ENCODE measurements at places on chromosomes 2 and 18.

DNA sequence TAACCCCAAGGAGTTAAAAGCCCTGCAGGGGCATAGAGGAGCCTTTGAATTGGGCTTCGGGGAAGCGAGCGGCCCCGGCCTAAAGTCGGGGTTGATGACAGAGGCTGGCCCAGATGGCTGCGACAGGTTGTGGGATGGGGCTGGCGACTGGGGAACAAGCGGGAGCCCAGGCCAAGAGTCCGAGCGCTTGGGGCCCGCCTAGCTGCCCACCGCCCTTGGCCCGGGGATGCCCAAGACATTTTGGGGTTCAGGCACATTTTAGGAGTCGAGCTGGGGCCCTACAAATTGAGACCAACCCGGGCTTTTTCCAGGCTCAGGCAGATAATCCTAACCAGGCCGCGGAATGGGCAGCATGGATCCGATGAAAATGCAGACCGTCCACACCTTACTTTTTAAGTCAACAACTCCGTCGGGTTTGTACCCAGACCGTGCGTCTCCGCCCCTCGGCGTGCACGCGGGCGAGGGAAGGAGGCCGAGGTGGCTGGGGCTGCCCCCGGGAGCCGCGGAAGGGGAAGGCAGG, 507 bp downstream of the RTKN start:
- DNase-seq: no peak

- DNase-seq: no peak
Measured at GRCh38 chr2:147088871-147089270, 756.0 kb upstream of the ACVR2A start.

DNA sequence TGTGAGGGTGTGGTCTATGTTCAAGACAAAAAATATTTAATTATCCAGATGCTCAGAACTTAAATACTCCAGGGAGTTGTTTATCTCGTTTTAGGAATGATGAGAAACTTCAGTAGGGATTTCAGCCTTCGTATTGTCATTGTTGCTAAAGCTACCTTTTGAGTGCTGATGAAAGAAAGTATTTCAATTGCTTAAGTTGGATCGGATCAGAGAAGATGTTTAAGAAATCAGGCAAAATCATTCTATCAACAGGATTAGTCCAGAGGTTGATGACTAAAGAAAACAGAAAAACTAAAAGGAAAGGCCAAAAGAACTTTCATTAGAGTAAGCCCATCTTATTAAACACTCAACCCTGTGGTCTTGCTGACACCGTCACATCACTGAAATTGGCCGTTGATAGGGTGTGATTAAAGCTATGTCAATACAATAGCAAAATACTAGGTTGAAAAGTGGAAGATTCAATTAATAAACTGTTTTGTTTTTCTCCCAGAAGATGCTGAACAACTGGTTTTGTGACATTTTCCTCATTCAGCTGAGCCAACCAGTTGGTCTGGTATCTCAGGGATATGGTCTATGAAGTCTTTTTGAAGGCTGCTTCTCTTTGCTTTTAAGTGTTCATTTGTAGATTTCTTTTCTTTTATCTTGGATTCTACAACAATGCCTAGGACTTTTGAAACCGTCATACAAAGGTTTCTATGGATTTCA, 551.7 kb downstream of the SLC4A3 start:
- no peak for DNase-seq

DNA sequence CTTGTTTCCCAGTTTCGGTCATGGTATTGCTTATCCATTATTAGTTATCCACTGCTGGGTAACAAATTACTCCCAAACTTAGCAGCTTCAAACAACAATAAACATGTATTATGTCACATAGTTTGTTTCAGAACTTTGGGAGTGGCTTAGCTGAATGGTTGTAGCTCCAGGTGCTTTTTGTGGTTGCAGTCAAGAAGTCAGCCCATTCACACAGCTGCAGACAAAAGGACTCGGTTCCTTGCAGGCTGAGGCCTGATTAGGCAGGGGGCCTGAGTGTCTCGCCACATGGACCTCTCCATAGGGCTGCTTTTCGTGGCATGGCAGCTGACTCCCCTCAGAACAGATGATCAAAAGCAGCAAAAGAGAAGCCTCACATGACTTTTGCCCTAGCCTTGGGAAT, 58.2 kb upstream of the ITGA4 start:
- DNase-seq: no peak

- no peak for DNase-seq
Measured at GRCh38 chr2:429575-430254, 141.8 kb upstream of the ALKAL2 start.

- DNase-seq: no peak
Measured at GRCh38 chr2:26848336-26849055, 564 bp downstream of the DPYSL5 start.

DNA sequence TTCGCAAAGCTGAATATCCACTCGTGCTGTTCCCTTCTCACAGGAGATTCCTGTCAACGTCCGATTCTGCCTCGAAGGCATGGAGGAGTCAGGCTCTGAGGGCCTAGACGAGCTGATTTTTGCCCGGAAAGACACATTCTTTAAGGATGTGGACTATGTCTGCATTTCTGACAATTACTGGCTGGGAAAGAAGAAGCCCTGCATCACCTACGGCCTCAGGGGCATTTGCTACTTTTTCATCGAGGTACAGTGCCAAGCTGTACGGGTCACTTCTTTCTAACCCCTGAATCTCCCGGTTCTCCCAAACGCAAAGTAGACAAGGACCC, 14.6 kb downstream of the CNDP2 start:
- DNase-seq: no peak

DNA sequence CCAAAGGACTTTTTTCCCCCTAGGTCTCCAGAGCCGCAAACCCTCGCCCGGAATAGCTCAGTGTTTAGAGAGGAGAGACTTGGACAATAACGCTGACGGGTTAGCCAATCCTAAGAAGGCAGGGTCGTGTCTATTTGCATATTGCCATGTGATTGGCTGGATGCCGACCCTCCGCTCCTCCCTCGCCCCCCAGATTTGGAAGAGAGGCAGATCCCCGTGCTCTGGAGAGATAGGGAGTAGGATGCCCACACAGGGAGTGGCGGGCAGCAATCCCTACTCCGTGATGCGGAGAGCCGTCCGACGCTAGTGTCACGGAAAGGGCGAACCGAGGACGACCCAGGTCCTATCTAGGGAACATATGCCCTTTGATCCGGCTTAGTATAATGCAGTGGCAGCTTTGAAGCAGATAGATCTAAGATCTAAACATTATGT, 1.4 kb downstream of the WNT6 start:
- DNase-seq: no peak

DNA sequence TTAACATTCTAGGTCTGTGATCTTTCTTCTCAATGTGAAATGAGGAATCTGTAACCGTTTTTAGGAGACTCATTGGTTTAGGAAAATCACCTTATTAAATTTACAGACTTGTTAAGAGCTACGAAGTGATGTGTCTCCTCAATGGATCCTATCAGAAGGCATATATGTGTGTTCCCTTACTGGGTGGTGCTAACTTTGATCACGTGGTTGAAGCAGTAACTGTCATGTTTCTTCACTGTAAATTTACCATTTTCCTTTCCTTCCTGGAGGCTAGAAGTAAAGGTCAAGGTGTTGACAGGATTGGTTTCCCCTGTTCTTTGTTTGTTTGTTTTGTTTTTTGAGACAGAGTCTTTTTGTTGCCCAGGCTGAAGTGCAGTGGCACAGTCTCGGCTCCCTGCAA, 1.4 kb upstream of the MTHFD2 start:
- no peak for DNase-seq

GRCh38 chr2:30470426-30470825, 23.4 kb downstream of the LCLAT1 start:
- DNase-seq: no peak

- DNase-seq: no peak
Measured at GRCh38 chr2:65708086-65708485, 275.7 kb upstream of the SPRED2 start.

- DNase-seq: no peak
Measured at GRCh38 chr2:236215761-236216333, 47.7 kb upstream of the GBX2 start.

DNA sequence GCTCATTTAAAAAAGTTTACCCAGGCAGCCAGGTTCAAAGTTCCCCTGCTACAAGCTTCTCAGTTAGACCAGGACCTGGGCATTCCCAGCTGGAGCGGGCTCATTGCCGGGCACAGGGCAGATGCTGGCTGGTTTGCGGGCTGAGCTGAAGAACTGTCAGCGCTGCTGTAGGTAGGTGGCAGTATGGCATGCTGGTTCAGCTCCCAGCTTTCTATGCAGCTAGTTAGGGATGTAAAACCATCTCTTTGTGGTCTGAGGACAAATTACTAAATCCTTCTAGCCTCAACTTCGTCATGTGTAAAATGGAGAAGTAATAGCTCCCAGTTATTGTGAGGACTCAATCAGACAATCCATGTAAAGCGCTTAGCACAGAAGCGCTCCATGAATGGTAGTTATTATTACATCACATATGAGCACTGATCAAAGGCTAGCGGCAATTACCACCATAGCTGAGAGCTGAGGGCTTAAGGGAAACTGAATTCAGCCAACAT, 2.4 kb upstream of the LDLRAD4 start:
- DNase-seq: peak; percentile 78

DNA sequence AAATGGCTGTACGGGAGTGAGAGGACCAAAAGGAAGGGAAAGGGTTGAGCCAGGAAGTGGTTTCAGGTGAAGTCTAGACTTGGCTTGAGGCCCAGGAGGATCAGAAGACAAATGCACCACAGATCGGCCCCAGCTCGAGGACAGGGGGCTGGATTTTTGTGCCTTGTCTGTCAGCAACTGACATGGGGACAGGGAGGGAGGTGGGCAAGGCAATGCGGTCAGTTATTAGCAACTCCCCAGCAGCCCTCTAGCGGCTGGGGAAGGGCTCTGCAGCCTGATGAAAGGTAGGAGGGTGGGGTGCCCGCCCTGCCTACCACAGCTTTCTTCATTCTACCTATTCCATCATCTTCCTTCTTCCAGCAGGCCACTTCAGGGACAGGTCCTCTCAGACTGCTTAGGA, 50.0 kb downstream of the CPO start:
- DNase-seq: peak; percentile 74

DNA sequence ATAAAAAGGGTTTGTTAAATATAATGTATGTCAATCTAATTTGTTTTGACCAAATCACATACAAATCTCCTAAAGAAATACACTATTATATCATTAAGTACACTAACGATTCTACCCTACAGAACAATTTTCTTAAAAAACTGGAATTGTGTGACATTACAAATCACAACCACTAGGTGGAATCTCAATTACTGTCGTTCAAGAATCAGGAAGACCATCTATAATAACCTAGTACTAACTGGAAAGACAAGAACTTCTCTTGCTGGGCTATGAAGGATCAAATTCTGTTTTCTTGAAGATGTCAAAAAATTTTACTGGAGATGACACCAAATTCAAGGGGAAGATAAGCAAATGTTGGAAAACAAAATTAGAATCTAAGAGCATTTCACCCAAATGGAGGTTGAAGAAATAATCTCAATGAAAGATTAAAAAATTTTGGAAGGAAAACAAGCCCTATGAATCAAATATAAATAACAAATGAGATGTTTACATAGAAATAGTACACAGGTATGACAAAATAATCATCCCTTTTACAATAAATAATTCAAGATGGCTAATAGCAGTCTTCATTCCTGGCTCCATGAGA, 110.9 kb downstream of the STK39 start:
- no peak for DNase-seq

GRCh38 chr18:38116716-38117115, 551.1 kb upstream of the CELF4 start:
- no peak for DNase-seq

DNA sequence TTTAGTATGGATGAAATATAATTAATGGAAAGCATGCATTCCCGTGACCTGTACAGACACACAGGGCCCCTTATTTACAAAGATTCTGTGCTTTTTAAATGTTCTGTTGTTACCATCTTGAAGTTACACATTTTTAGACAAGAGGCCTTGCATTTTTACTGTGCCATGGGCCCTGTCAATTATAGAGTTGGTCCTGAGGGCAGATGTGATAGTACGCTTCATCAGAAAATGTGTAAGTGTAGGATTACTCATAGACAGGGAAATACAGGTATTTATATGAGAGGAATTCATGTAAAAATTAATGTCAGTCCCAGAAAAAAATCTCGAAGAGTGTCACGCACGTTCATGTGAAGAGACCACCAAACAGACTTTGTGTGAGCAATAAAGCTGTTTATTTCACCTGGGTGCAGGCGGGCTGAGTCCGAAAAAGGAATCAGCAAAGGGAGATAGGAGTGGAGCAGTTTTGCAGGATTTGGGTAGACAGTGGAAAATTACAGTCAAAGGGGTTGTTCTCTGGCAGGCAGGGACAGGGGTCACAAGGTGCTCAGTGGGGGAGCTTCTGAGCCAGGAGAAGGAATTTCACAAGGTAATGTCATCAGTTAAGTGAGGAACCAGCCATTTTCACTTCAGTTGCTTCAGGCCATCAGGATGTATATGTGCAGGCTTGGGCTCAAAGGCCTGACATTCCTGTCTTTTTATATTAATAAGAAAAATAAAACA, 12.2 kb upstream of the ALPK2 start:
- no peak for DNase-seq

DNA sequence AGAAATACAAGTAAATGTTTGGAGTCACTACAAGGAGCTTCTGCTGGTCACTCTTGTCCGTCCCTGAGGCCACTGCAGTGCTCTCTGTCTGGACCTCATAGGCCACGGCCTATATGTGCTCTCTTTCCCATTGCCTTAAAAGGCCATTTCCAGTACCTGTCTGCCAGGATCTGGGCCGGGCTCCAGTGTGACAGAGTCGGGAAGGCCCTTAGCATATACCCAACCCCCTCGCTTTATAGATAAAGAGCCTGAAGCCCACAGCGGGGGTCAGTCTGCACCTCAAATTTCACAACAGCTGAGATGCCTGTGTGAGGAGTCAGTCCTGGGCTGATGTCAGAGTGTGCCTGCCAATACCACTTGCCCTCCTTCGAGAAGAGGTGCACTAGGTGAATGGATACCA, 39.9 kb downstream of the ADD2 start:
- no peak for DNase-seq

- no peak for DNase-seq
Measured at GRCh38 chr2:3223080-3223923, 154.3 kb downstream of the EIPR1 start.

- no peak for DNase-seq
Measured at GRCh38 chr2:15753811-15754702, 162.4 kb downstream of the DDX1 start.

DNA sequence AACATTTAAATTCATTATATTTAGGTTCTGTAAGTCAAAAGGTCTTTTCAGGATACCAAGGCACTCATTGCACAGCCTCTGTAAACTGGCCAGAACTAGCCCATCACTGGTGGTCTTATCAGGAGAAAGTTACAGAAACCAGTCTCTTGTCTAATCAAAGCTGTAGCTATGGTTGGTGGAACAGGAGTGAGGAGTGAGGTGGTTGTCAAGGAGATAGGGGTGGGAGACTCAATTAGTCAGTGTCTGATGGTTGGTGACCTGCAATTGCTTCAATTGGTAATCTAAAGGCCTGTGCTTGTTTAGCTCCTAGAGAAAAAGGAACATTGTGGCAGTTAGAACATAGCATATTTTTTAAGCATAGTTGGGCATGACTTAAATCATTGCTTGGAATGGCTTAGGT, 458.6 kb upstream of the CDH2 start:
- no peak for DNase-seq

DNA sequence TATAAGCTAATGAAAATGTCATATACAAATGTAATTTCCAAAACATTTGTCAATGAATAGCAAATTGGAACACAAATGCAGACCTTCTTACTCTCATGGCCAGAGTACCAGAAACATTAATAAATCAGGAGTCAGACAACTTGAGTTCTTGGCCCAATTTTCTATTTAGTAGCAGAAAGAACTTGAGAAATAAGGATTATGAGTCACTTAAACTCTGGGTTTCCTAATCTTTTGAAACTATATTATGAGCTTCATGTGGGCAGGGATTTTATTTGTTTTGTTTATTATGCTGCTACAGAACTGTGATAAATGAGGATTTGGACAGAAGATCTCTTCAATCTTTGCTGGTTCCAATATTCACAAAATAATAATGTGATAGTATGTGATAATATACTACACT, 686.7 kb downstream of the NR4A2 start:
- DNase-seq: no peak

All from Right ventricle myocardium inferior (tissue), 1 donor.